Right renal pelvis (tissue), 4 donors: ENCODE measurements at places on chromosomes 12 and 14. TPM values are rescaled to one million over a fixed set of nuclear protein-coding genes. Genes with fewer than 3 reads are reported as not detected.

Gene IQSEC3
- 11.6 TPM for polyA plus RNA-seq

Gene PPM1A
- 82.5 TPM for polyA plus RNA-seq

Gene AKT1
- 135 TPM for polyA plus RNA-seq

Gene SCNN1A
- 67.9 TPM for polyA plus RNA-seq

Gene TAS2R42
- not detected for polyA plus RNA-seq

Gene TSPAN8
- 42.9 TPM for polyA plus RNA-seq

Gene FSCB
- not detected for polyA plus RNA-seq

Gene EXOC3L4
- 3.3 TPM for polyA plus RNA-seq

Gene LETMD1
- 97.3 TPM for polyA plus RNA-seq

Gene AQP2
- 93.0 TPM for polyA plus RNA-seq

- no peak for DNase-seq
These were observed 933.8 kb downstream of the TMEM121 start for GRCh38 chr14:106459971-106460730.

- DNase-seq = no peak
These were observed 104.1 kb downstream of the LGMN start for GRCh38 chr14:92644171-92644969.

- DNase-seq = peak; percentile 29
These were observed 102.6 kb upstream of the LMNTD1 start for GRCh38 chr12:25655702-25656101.

GRCh38 chr12:117059156-117059555 is 40.1 kb downstream of the TESC start:
- no peak for DNase-seq

- DNase-seq = no peak
These were observed 5.1 kb downstream of the RNF10 start for GRCh38 chr12:120539303-120539702.

DNA sequence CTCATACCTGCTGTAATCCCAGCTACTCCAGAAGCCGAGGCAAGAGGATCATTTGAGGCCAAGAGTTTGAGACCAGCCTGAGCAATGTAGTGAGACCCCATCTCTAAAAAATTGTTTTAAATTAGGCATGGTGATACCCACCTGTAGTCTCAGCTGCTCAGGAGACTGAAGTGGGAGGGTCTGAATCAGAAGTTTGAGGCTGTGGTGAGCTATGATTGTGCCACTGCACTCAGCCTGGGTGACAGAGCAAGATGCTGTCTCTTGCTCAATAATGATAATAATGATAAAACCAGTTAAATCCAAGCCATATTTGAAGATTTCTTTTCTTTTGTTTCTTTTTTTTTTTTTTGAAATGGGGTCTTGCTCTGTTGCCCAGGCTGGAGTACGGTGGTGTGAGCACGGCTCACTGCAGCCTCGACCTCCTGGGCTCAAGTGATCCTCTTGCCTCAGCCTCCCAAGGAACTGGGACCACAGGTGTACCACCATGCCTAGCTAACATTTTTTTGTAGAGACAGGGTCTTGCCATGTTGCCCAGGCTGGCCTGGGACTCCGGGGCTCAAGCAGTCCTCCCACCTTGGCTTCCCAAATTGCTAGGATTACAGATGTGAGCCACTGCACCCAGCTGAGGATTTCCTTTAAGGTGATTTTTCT is 12.8 kb downstream of the PSMA6 start:
- no peak for DNase-seq

- DNase-seq = no peak
These were observed 22.7 kb upstream of the CLEC4E start for GRCh38 chr12:8563356-8563755.

- DNase-seq = no peak
These were observed 3.5 kb upstream of the KICS2 start for GRCh38 chr12:64225626-64226025.

DNA sequence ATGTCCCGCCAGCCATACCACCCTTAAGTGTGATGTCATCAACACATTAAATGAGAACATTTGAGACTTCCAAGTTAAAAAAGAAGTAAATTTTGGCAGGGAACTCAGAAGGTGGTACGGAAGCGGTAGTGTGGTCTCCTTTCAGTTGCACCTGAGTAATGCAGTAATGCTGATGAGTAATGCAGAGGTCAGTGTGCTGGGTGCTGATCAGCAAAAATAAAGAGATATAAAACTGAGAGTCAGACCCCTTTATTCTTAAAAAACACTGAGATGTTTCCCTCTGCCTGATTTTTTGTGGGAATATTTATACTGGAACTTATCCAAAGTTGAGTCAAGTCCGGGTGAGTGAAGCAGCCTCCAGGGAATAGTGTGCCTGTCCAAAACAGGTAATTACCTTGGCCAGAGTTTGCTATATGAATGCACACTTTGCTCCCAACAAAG is 370.6 kb upstream of the PRICKLE1 start:
- no peak for DNase-seq

DNA sequence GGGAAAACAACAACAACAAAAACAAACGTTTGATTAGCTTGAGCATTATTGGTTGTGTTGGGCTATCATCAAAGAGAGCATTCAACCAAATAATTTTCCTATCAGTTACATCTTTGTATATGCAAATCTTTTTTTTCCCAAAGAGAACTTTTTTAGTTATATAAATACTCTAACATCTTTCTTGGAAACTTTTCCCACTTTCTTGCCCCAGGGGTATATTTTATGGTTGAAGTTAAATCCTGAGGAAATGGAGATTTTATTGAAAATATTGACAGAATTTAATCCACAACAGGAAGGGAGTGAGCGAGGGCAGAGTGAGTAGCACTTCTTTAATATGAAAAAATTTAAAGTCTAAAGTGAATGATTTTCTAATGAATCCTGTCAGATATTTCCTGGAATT is 120.9 kb upstream of the NPAS3 start:
- no peak for DNase-seq

DNA sequence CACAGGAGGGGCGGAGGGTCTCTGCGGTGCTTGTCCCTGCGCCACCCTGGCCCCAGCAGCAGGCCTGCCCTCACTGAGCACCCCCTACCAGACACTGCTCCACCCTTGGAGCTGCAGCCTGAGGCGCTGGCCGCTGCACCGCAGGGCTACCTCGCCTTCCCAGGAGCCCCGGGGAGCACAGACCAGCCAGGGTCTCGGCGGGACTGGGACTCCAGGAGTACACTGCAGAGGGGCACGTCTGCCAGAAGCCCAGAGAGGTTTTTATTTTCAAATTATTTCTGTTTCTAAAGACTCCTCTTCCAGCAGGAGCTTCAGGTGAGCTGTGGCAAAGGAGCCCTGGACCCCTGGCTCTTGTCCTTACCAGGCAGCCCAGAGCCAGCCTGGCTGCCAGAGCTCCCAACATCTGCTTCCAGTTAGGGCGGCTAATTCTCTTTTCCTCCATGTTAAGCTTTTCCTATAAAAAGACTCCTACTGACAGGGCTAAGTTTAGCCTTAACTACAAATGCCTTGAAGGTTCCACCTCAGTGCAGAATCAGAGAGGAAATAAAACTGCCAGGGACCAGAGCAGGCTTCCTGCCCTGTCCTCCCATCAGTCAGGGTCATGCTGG is 26.4 kb downstream of the DEGS2 start:
- DNase-seq = no peak

- no peak for DNase-seq
These were observed 333.6 kb downstream of the DPF3 start for GRCh38 chr14:72560331-72560730.

- no peak for DNase-seq
These were observed 170.3 kb upstream of the ATP2B1 start for GRCh38 chr12:89878950-89879349.

DNA sequence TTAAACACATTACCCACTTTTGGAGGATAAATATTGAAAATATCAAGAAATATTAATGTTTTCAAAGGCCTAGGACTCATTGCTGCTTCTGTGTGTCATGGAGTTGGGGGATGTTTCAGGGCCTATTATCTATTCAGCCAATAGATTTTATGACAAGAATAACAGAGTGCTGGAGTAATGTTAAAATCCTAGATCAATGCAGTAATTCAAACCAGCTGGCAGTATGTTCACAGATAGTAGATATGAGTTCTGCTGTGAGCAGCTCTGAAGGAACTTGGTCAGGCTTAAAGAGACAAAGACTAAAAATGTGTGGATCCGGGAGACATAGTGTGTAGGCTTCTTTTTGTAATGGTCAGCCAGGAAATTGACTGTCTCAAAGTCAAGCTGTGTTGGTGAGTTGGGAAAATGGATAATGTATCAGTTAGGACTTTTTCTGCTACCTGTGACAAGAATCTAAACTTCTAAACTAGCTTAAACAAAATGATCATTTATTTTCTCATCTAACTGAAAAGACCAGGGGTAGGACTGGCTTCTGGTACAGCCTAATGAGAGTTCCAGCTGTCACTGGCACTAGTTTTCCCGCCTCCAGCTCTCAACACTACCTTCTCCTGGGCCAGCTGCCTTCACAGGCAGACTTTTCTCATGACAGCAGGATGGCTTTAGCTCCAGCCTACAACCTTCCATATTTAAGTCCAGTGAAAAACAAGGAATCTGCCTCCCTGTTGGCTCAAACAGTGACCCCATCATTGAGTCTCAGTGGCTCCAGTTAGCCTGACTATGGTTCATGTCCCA is 16.3 kb upstream of the POLR3B start:
- no peak for DNase-seq

DNA sequence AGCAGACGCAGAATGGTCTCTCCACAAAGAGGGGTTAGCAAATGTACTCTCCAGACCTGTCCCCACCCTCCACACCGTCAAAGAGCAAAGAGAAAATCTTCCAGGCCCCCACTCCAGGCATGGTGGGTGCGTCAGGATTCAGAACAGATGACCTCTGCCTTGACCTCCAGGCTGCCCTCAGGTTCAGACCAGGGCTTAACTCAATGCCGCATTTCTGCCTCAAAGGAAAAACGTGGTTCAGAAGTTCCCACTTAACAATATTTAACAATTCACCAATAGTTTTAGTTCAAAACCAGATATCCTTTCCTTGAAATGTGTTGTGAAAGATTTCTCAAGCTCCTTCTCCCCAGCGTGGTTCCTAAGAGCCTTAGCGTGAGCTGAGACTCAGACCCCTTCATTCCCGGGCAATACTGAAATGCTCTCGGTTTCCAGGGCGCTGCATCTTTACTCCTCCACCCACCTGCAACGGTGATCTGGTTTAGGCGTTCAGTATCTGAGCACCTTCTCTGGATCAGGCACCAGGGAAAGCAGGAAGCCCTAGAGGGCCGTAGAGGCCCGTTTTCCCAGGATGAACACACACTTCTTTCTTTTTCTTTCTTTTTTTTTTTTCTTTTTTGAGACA is 22.9 kb downstream of the HSP90AA1 start:
- no peak for DNase-seq

- DNase-seq = no peak
These were observed 696 bp upstream of the GPHN start for GRCh38 chr14:66507181-66507721.

GRCh38 chr12:110696283-110696682 is 7.4 kb upstream of the HVCN1 start:
- DNase-seq = no peak

- DNase-seq = peak; percentile 89
These were observed 576 bp downstream of the ZBTB1 start for GRCh38 chr14:64504897-64505794.

DNA sequence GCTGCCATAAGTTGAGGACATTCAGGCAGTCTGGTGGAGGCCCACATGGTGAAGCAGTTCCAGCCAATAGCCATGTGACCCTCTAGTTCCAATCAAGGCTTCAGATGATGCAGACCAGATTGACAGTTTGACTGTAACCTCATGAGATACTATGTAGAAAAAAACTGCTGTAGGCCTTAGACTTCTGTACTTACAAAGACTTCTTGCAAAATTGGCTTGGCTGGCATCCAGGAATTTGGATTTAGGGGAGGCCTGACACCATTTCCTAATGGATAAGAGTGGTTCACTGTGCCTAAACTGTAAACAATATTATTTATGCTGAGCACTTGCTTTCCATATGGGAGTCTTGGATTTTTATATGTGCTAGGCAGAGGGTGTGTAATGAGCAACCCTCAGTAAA is 76.4 kb downstream of the RGS6 start:
- DNase-seq = no peak

GRCh38 chr14:63705561-63706070 is 22.2 kb downstream of the SGPP1 start:
- DNase-seq = no peak

- DNase-seq = no peak
These were observed 98.9 kb downstream of the RIMBP2 start for GRCh38 chr12:130617219-130617618.

GRCh38 chr12:130522244-130522834 is 184.7 kb downstream of the PIWIL1 start:
- no peak for DNase-seq

- DNase-seq = no peak
These were observed 8.8 kb downstream of the BDKRB1 start for GRCh38 chr14:96264853-96265252.

DNA sequence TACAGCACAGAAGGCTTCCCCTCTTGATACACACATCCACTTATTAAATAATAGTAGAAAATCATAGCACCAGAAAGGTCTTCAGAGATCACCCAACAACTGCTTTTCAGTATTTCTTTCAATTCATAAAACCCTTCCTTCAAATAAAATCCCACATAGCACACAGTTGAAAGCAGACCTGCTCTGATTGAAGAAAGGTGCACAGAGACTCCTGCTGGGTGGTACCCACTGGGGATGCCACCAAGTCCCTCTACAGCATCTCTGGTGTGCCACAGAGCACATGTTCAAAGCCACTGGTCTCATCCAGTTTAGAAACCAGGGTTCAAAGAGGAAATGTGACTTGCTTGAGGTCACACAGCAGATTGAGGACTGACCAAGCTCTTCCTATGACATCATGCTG is 427.5 kb downstream of the BCL11B start:
- no peak for DNase-seq

DNA sequence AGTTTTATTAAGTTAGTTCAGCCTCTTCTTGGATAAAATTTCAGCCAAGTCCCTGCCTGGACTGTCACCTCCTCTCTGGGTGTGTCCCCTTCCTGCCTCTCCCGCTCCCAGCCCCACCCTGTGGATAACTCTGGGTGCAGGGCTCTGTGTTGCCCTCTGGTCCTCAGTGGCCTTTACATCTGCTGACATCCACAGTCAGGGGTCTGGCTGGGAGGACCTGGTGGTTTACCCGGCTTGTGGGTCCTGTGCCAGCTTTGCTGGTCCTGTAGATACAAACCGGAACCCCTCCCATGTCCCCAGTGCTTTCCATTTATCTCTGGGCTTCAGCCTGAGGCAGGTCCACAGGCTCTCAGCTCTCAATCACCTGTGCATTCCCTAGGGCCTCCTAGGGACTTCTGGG is 28.9 kb upstream of the PLEKHG3 start:
- DNase-seq = no peak

- DNase-seq = no peak
These were observed 36.0 kb downstream of the FBRSL1 start for GRCh38 chr12:132525833-132526455.

GRCh38 chr14:65501328-65501727 is 88.8 kb downstream of the FUT8 start:
- DNase-seq = no peak

GRCh38 chr14:57302883-57303282 is 34.1 kb downstream of the AP5M1 start:
- DNase-seq = no peak
